T-helper 2 cell treated with Interferon-gamma antibody and Interleukin-4, amounts not matched to agents 5 μg/mL and 100 μg/mL, for 36 hours (primary cell): ENCODE measurements at places on chromosomes 7 and 10.

- DNase-seq: no peak
Observed at GRCh38 chr10:112218036-112218390, 34.4 kb upstream of the GPAM start.

- DNase-seq: no peak
Observed at GRCh38 chr7:130825819-130826218, 91.8 kb upstream of the KLF14 start.

- no peak for DNase-seq
Observed at GRCh38 chr10:14698111-14698828, 76.4 kb downstream of the FAM107B start.

GRCh38 chr10:32205670-32206069 lies 141.3 kb downstream of the EPC1 start:
- no peak for DNase-seq

GRCh38 chr7:114977277-114977676 lies 55.4 kb downstream of the MDFIC start:
- no peak for DNase-seq

DNA sequence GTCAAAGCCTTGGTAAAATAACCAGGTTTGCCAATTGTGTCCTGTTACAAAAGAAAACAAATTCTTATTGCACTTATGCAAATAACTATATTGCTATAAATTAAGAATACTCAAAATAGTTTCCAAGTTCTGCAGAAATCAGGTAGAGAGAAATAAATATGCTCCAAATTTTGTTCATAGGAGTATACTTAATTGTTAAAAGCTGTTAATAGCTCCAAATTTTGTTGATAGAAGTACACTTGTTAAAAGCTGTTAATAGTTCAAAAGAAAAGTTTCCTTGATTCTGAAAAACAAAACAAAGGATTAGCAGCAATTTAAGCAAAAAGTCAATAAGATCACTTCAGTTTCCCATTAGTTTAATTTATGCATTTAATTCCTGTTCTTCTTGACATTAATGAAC lies 46.4 kb upstream of the ZNF138 start:
- no peak for DNase-seq

DNA sequence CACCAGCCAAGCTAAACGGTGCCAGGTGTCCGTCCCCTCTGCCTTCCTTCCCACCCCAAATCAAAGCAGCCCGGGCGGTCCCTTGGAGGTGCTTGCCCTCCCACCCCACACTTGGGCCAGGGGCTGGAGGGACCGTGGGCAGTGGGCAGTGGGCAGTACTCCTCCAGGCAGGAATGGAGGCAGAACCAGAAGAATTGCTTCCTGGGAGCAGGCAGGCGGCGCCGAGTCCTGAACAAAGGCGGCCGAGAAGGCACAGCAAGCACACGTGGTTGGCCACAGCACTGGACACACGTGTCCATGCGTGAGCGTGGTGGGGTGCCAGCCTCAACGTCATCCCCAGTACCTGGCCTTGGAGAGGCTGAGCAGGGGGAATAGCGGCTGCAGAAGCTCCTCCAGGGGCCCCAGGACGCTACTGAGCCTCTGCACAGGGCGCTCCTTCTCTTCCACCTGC lies 48.4 kb upstream of the NKX6-2 start:
- no peak for DNase-seq
